ENCODE measurements at places on chromosomes 3 and 15. TPM values are rescaled to one million over a fixed set of nuclear protein-coding genes. Genes with fewer than 3 reads are reported as not detected.

Gene UBAP1L
- 3.7 TPM for total RNA-seq

DNA sequence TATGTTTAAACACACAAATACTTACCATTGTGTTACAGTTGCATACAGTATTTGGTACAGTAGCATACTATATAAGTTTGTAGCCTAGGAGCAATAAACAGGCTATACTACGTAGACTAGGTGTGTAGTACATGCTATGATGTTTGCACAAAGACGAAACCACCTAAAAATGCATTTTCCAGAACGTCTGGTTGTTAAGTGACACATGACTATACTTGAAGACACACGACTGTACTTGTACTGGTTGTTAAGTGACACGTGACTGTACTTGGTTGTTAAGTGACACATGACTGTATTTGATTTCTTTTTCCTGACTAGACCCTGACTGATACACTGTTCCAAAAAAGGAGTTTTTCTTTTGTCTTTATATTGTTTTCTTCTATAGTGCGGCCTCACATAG is 34.1 kb downstream of the RAB8B start:
- no peaks in the 10 kb centered on the region for H3K36me3 ChIP-seq
- no peaks in the 10 kb centered on the region for H3K27me3 ChIP-seq
- H3K4me3 ChIP-seq: no peak overlapping the region
- no peaks in the 10 kb centered on the region for H3K4me1 ChIP-seq

DNA sequence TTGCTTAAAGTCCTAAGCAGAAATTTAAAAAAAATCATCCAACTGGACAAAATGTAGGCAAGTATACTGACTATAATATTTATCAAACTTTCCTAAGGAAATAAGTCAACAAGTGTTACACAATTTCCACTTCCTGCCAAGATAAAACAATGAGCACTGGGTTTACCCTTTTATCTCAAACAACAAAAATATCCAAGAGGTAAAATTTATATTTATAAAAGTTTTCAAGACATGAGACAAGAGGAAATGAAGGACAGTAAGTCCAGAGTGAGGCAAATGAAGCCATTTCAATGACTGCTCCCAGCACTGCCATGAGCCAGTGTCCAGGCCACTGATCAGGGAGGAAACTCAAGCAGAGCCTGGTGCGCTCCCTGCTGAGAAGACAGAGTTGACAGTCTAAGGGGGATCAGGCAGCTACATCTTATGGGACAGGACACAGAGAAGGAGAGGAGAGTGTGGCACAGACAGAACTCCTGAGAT is 439.4 kb downstream of the RAP2B start:
- no peak for DNase-seq
- H3K4me1 ChIP-seq: no peaks in the 10 kb centered on the region
- H3K27me3 ChIP-seq: no peaks in the 10 kb centered on the region
- no peaks in the 10 kb centered on the region for H3K36me3 ChIP-seq
- H3K27ac ChIP-seq: no peak overlapping the region

DNA sequence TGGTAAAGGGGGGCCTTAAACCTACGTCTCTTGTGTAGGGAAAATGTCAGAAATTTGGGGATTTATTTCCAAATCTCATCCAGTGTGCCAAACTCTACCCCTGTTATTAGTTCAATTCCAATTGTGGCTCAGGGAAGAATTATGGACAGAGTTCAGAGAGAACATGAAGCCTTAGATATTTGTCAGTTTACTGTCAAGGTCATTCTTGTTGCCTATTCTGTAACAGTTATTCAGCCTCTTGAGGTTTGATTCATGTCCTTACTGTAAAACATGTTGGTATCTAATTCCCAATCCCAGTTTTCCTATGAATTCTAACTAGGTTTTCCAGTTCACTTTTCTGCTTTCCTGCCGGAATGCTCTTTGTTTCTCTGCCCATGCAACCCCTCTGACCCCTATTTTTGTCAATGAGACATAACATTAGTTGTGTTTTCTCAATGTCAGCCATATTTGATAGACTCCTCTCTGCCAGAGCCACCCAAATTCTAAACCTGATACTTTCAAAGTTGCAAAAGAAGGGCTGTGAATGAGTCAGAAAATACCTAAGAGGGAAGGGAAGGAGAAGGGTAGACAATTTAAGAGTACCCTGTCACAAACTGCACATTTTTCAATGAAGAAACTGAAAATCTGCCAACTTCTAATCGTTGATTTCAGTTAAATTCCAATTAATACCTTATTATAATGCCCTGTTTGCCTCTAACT is 52.4 kb downstream of the ATOSA start:
- H3K36me3 ChIP-seq: no peaks in the 10 kb centered on the region
- H3K4me1 ChIP-seq: no peaks in the 10 kb centered on the region
- no peaks in the 10 kb centered on the region for H3K27me3 ChIP-seq
- no peak overlapping the region for H3K4me3 ChIP-seq
- H3K27ac ChIP-seq: no peak overlapping the region

Gene CELF6
- total RNA-seq: 3.5 TPM

Gene ATP13A4
- 6.2 TPM for total RNA-seq

Gene ANKUB1
- total RNA-seq: not detected

- H3K27me3 ChIP-seq: no peaks in the 10 kb centered on the region
- H3K4me1 ChIP-seq: no peaks in the 10 kb centered on the region
- H3K27ac ChIP-seq: peak overlapping the region; percentile 99
- DNase-seq: no peak
- H3K4me3 ChIP-seq: no peak overlapping the region
Observed at GRCh38 chr3:141415953-141416352, 47.6 kb downstream of the ZBTB38 start.

GRCh38 chr3:24505691-24506550 is 11.3 kb upstream of the THRB start:
- H3K4me1 ChIP-seq: no peaks in the 10 kb centered on the region
- DNase-seq: no peak
- H3K4me3 ChIP-seq: no peak overlapping the region
- H3K27ac ChIP-seq: peak overlapping the region; percentile 62

DNA sequence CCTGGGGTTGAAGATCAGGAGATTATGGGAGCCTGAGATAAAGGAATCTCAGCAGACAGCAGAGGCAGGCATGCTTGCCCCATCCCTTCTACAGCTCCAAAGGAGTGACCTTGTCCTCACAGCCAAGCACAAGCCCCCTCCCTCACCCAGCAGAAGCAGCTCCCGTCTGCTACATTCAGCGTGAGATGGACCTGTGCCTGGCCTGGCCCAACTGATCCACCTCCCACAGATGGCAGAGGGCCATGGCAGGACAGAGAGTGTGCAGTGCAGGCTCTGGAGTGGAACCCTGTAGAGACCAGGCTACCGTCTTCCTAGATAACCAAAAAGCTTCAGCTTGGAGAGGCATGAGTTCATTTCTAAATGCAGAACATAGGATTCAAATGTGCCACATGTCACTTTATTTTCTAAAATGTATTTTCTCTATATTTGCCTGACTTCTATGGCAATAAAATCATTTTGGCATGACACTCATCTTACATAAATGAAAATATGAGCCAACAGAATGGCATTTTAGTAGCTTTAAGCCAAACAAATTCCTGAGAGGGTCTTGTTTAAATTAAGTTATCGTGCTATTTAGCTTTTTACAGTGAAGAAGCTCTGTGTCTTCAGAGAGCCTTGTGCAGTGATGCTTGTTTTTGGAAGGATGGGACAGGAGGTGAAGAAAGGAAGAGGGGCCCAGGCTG is 43.7 kb downstream of the SLC12A8 start:
- no peak for DNase-seq
- H3K27ac ChIP-seq: no peak overlapping the region
- H3K27me3 ChIP-seq: no peaks in the 10 kb centered on the region
- H3K4me3 ChIP-seq: no peak overlapping the region

DNA sequence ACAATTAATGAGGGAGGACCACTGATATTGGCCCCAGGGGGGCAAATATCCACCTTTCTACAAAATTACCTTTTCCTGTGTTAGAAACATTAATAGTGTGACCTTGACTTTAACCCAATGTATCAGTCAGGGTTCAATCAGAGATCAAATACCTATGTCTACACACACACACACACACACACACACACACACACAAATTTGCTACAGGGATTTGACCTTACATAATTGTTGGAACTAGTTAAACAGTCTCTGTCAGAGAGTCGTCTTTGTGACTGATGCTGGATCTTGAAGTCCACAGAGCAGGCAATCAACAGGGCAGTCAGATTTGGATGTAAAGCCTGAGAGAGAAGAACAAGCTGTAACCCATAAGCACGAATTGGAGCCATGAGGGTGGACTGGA is 32.5 kb downstream of the TM4SF4 start:
- no peaks in the 10 kb centered on the region for H3K4me1 ChIP-seq
- no peak overlapping the region for H3K4me3 ChIP-seq
- DNase-seq: no peak
- no peaks in the 10 kb centered on the region for H3K27me3 ChIP-seq

- no peaks in the 10 kb centered on the region for H3K36me3 ChIP-seq
- DNase-seq: no peak
- no peaks in the 10 kb centered on the region for H3K27me3 ChIP-seq
- no peak overlapping the region for H3K4me3 ChIP-seq
- H3K4me1 ChIP-seq: peaks cover 7% of the 10 kb centered on the region
Observed at GRCh38 chr3:4322635-4323034, 19.5 kb downstream of the SETMAR start.
